ENCODE measurements at places on chromosomes 6 and 20.

DNA sequence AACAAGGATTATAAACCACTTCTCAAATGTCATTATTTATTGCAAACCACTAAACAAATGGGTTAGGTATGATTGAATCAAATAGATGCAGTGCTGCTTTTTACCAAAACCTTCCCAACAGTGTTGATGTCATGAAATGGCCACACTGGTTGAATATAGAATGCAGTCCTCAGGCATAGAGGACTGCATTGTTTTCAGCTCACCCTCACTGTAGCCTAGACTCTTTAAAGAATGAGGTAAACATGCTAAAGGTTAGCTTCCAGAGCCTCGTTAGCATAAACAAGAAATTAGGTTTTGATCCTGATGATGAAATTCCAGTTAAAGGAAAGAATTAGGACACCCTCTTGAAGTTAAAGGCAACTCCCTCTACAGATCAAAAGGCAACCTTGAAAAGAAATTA lies 224.3 kb downstream of the ALDH8A1 start:
- no peak for DNase-seq

DNA sequence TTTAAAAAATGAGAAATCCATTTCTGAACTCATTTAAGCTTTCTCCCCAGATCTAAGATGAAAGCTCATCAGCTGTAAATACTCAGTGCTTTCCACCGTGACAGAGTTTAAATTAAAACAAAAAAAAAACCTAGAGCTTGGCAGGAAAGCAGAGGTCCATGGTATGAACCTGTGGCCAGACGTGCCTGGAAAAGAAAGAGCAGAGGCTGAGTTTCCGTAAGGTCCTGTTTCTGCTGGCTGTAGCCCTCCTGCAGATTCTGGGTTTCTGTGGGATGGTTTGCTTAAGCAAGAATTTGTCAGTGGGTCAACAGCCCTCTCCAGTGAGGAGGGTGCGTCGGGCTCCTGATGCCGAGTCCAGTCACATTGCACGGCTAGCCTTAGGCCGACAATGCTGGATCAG lies 383.2 kb downstream of the SAMD5 start:
- no peak for DNase-seq

- DNase-seq, result peak; percentile 31
Observed at GRCh38 chr20:38804682-38805501, 605 bp upstream of the PPP1R16B start.

DNA sequence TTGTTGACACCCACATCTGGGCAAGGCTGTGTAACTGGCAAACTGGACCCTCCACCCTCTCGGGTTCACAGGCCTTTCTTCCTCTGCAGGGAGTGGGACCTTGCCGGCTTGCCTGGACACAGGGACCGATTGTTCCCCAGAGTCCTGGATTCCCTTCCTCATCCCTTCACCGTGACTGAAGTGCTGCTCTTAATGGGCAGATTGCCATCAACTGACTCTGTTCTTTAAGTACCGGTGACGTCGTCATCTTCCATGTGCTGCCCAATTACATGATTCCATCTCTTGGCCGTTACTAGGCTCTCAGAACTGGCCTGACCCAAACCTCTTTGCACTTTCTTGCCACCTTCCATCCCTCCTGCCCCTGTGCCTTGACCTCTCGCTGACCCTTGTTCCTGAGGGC lies 85.4 kb downstream of the EYA4 start:
- DNase-seq, result no peak

DNA sequence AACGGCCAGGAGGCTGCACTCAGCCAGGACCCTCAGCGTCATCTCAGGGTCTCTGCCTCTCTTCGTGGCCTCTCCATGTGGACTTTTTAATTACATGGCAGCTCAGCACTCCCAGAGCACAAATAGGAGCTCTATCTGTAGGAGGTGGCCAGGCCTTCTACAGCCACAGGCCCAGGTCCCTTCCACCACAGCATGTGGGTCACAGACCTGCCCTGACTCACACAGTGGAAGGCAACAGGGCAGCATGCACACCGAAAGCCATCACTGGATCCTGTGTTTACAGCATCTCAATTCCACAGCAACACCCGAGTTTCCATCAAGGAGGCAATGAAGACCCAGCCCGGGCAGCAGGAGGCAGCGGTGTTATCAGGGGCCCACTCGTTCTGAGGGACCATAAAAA lies 65.8 kb upstream of the CD93 start:
- no peak for DNase-seq

- no peak for DNase-seq
Observed at GRCh38 chr20:58097429-58097828, 131.0 kb downstream of the ANKRD60 start.

- DNase-seq, result peak; percentile 32
Observed at GRCh38 chr20:44495802-44496481, 20.3 kb downstream of the TTPAL start.

DNA sequence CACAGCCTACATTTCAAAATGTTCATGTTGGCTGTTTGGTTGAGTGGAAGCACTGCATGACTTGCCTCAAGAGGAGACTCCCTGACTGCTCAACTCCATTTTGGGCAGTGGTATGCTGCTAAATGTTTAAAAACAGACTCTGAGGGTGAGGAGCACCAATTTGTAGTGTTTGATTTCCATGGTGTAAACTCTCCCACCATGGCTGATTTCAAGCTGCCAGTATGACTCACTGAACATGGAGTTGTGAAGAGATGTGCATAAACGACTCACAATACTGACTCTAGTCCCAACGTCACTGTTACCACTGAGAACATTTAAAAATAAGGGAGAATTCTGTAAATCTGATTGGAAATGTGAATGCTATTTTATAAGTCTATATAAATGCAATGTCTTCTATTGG lies 70.4 kb downstream of the BACH2 start:
- no peak for DNase-seq
